Naive thymus-derived CD8-positive, alpha-beta T cell (primary cell): ENCODE measurements at places on chromosomes 1 and 21. TPM values are rescaled to one million over a fixed set of nuclear protein-coding genes. Genes with fewer than 3 reads are reported as not detected.

C1orf94 gene
- not detected for total RNA-seq

OR2T10 gene
- total RNA-seq: not detected

CD101 gene
- total RNA-seq: not detected

CFH gene
- total RNA-seq: 0.21 TPM

IVL gene
- not detected for total RNA-seq

SFN gene
- total RNA-seq: 0.47 TPM

- no peaks in the 10 kb centered on the region for H3K27me3 ChIP-seq
- H3K36me3 ChIP-seq: no peaks in the 10 kb centered on the region
- H3K27ac ChIP-seq: no peak overlapping the region
- no peaks in the 10 kb centered on the region for H3K4me1 ChIP-seq
- no peak for DNase-seq
Measured at GRCh38 chr1:106608841-106609240, 447.6 kb upstream of the PRMT6 start.

DNA sequence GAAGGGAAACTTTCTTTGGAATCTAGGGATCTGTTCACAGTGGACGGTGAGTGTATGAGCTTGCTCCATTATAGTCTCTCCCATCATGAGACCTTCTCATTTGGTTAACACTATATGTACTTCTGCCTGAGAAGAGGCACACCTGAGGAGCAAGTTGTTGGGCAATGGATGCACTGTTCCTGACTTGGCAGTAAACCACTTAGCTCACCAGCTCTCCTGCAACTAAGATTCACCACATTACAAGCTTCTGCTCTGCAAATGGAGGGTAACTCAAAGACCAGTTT lies 10.2 kb downstream of the MACF1 start:
- peak overlapping the region; percentile 94 for H3K4me3 ChIP-seq
- peaks cover 6% of the 10 kb centered on the region for H3K36me3 ChIP-seq
- H3K27me3 ChIP-seq: no peaks in the 10 kb centered on the region
- H3K27ac ChIP-seq: peak overlapping the region; percentile 92
- no peak for DNase-seq

- no peak for DNase-seq
- no peaks in the 10 kb centered on the region for H3K36me3 ChIP-seq
- no peaks in the 10 kb centered on the region for H3K4me1 ChIP-seq
- no peaks in the 10 kb centered on the region for H3K27me3 ChIP-seq
Measured at GRCh38 chr1:104592926-104593325, 843.2 kb downstream of the AMY1C start.

- peaks cover 74% of the 10 kb centered on the region for H3K4me1 ChIP-seq
- no peaks in the 10 kb centered on the region for H3K36me3 ChIP-seq
- H3K27ac ChIP-seq: no peak overlapping the region
- no peak overlapping the region for H3K4me3 ChIP-seq
- no peaks in the 10 kb centered on the region for H3K27me3 ChIP-seq
Measured at GRCh38 chr1:28973596-28974421, 59.4 kb downstream of the EPB41 start.

GRCh38 chr1:51000160-51000559 lies 30.1 kb downstream of the CDKN2C start:
- H3K27me3 ChIP-seq: peaks cover 11% of the 10 kb centered on the region
- no peak overlapping the region for H3K4me3 ChIP-seq
- no peak overlapping the region for H3K27ac ChIP-seq
- no peaks in the 10 kb centered on the region for H3K4me1 ChIP-seq

- peak overlapping the region; percentile 52 for H3K4me3 ChIP-seq
- H3K27me3 ChIP-seq: peaks cover 2% of the 10 kb centered on the region
- H3K4me1 ChIP-seq: peaks cover 47% of the 10 kb centered on the region
Measured at GRCh38 chr1:155175927-155176371, 2.3 kb downstream of the TRIM46 start.

GRCh38 chr1:174358344-174358743 lies 89.4 kb upstream of the GPR52 start:
- H3K27ac ChIP-seq: no peak overlapping the region
- no peaks in the 10 kb centered on the region for H3K27me3 ChIP-seq
- peaks cover 21% of the 10 kb centered on the region for H3K36me3 ChIP-seq

- no peak overlapping the region for H3K27ac ChIP-seq
- H3K27me3 ChIP-seq: peaks cover 6% of the 10 kb centered on the region
- no peak overlapping the region for H3K4me3 ChIP-seq
- peaks cover 4% of the 10 kb centered on the region for H3K4me1 ChIP-seq
- no peak for DNase-seq
Measured at GRCh38 chr1:30923597-30923996, 15.0 kb upstream of the SDC3 start.

GRCh38 chr21:34701726-34702125 lies 32.9 kb downstream of the CLIC6 start:
- no peak overlapping the region for H3K4me3 ChIP-seq
- H3K27me3 ChIP-seq: peaks cover 5% of the 10 kb centered on the region
- H3K27ac ChIP-seq: no peak overlapping the region
- H3K4me1 ChIP-seq: peaks cover 2% of the 10 kb centered on the region
- no peak for DNase-seq

- peaks cover 52% of the 10 kb centered on the region for H3K27me3 ChIP-seq
- no peak for DNase-seq
- peaks cover 4% of the 10 kb centered on the region for H3K4me1 ChIP-seq
- H3K4me3 ChIP-seq: no peak overlapping the region
- no peaks in the 10 kb centered on the region for H3K36me3 ChIP-seq
Measured at GRCh38 chr1:47238935-47239592, 7.0 kb upstream of the TAL1 start.

GRCh38 chr1:222060210-222060916 lies 318.5 kb upstream of the DUSP10 start:
- H3K36me3 ChIP-seq: no peaks in the 10 kb centered on the region
- no peak overlapping the region for H3K27ac ChIP-seq
- H3K27me3 ChIP-seq: no peaks in the 10 kb centered on the region
- DNase-seq: no peak
- H3K4me1 ChIP-seq: no peaks in the 10 kb centered on the region

- no peak overlapping the region for H3K27ac ChIP-seq
- H3K27me3 ChIP-seq: peaks cover 25% of the 10 kb centered on the region
- DNase-seq: no peak
Measured at GRCh38 chr1:47635597-47635996, 197.8 kb downstream of the FOXD2 start.

DNA sequence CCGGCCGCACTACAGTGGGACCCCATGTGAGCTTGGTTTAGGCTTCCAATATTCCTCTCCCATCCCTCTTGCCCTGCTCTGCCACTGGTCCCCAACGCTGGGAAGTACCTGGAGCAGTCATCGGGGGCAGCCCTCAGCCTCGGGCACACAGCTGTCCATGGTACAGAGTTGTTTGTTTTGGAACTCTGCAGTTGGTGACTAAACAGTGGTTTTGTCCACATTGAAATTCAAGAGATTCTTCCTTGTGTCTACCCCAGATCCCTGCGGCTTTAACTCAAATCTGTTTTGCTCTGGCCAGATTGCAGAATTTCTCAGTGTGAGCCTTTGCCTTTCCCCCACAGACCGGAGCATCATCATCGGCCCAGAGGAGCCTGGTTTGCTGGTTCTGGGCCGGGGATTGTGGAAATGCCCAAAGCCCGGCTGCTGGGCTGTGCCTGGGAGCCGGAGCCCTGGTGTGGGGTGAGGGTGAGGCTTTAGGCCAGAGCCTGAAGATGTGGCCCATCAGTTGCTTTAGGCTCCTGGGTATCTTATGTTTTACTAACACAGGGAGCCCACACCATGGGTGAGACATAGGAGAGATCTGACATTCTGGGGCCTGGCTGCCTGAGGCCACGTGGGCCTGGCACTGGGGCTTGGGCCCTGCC lies 93.2 kb downstream of the ARHGEF10L start:
- H3K4me1 ChIP-seq: no peaks in the 10 kb centered on the region
- H3K27me3 ChIP-seq: peaks cover 2% of the 10 kb centered on the region
- DNase-seq: no peak
- H3K4me3 ChIP-seq: no peak overlapping the region
- no peaks in the 10 kb centered on the region for H3K36me3 ChIP-seq

DNA sequence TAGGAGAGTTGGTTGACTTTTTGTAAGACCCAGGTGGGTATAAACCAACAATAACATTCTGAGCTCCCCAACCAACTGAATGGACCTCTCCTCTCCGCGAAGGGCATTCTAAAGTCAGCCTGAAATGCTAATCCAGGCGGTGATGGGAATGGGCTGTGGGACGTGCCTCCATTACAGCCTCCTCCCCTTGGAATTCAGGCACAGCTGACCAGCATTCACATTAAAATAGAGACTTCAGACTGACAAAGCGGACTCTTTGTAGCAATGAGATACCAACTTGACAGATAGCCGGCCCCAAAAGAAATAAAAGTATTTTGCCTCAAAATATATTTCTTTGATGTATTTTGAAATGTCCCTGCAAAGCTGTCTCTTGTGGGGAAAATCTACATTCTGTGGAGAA lies 101.7 kb downstream of the KIF26B start:
- H3K4me1 ChIP-seq: no peaks in the 10 kb centered on the region
- H3K27me3 ChIP-seq: peaks cover 8% of the 10 kb centered on the region
- H3K27ac ChIP-seq: no peak overlapping the region
- DNase-seq: no peak
- no peak overlapping the region for H3K4me3 ChIP-seq

- H3K27ac ChIP-seq: no peak overlapping the region
- peaks cover 23% of the 10 kb centered on the region for H3K27me3 ChIP-seq
- H3K4me3 ChIP-seq: no peak overlapping the region
- no peaks in the 10 kb centered on the region for H3K4me1 ChIP-seq
Measured at GRCh38 chr1:22925111-22925510, 47.6 kb downstream of the LACTBL1 start.

DNA sequence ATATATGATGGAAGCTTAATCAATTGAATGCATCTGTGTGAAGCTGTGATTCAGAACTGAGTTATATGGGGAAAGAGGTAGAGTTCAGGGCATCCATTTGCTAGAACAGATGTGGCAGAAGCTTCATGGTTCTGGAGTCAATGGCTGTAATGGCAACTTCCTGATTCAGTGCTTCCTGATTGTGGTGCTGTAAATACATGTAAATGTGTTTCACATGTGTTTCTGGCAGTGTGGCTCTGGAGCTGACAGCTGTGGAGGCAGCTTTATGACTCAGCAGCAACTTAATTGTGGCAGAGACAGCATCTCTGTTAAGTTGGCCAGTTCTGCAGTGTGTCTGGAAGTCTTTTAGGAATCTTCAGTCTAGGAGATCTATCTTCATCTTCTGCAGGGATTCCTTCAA lies 226.6 kb upstream of the ZRANB2 start:
- no peaks in the 10 kb centered on the region for H3K4me1 ChIP-seq
- H3K4me3 ChIP-seq: no peak overlapping the region
- no peak for DNase-seq
- H3K27ac ChIP-seq: no peak overlapping the region

DNA sequence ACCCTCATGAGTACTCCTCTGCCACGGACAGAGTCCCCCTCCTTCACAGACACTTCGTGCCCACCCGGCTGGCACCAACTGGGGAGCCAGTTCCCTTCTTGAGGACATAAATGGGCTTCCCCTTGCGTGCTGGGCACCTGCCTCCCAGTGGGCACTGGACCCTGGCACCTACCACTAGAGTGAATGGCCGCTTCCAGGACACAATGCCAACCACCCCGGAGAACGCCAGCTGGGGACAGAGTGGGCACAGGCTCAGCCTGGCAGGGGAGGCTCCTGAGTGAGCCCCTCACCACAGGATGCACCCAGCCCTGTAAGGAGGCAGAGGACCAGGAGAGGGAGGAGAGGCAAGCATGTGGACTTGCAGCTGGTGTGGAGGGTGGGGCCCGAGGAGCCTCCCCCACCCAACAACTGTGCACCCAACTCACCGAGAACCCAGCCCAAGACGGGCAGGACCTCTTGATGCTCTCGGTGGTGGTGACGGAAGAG lies 1.0 kb downstream of the ENTREP3 start:
- peak overlapping the region; percentile 57 for H3K27ac ChIP-seq
- peak overlapping the region; percentile 65 for H3K4me3 ChIP-seq
- H3K36me3 ChIP-seq: peaks cover 4% of the 10 kb centered on the region
- H3K27me3 ChIP-seq: no peaks in the 10 kb centered on the region
- peaks cover 38% of the 10 kb centered on the region for H3K4me1 ChIP-seq

DNA sequence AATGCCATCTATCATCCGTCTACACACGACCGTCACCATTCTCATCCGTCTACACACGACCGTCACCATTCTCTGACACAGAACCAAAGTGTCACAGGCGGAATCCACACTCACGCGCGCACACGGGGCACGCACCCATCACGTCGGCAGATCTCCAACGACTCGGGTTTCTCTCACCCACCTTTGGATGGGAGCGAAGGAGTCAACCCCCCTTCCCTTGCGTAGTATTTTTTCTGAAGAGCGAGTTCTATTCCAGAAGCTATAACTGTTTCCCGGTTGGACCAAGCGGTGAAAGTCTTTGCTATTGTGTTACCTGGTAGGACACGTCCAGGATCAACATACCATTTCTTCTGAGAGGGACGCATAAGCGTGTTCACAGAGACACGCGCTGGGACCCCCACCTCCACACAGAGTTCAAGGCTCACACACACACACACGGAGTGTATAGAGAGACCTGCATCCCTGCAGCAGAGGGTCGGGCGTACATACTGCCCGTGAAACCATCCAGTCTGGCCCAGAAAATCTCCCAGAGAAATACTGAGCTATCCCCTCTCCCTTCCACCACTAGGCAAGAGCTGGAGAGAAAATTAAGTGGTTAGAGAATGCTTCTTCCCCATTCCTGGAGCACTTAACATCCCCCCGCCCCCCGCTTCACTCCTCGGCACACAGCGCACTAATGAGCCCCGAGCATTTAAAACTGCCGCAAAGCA lies 741 bp downstream of the DUSP10 start:
- H3K27ac ChIP-seq: no peak overlapping the region
- DNase-seq: peak; percentile 24
- no peaks in the 10 kb centered on the region for H3K27me3 ChIP-seq
- H3K36me3 ChIP-seq: peaks cover 19% of the 10 kb centered on the region
- H3K4me1 ChIP-seq: peaks cover 34% of the 10 kb centered on the region

- H3K27ac ChIP-seq: no peak overlapping the region
- no peak overlapping the region for H3K4me3 ChIP-seq
- H3K4me1 ChIP-seq: peaks cover 29% of the 10 kb centered on the region
- H3K36me3 ChIP-seq: peaks cover 15% of the 10 kb centered on the region
- H3K27me3 ChIP-seq: no peaks in the 10 kb centered on the region
- no peak for DNase-seq
Measured at GRCh38 chr1:26468911-26469310, 3.3 kb upstream of the HMGN2 start.

GRCh38 chr1:154497026-154497806 lies 4.8 kb upstream of the TDRD10 start:
- DNase-seq: no peak
- H3K36me3 ChIP-seq: no peaks in the 10 kb centered on the region
- H3K27me3 ChIP-seq: peaks cover 20% of the 10 kb centered on the region
- peak overlapping the region; percentile 89 for H3K27ac ChIP-seq

GRCh38 chr1:246683521-246683920 lies 40.7 kb upstream of the SCCPDH start:
- H3K4me1 ChIP-seq: no peaks in the 10 kb centered on the region
- H3K27ac ChIP-seq: no peak overlapping the region
- no peak for DNase-seq
- no peaks in the 10 kb centered on the region for H3K36me3 ChIP-seq

DNA sequence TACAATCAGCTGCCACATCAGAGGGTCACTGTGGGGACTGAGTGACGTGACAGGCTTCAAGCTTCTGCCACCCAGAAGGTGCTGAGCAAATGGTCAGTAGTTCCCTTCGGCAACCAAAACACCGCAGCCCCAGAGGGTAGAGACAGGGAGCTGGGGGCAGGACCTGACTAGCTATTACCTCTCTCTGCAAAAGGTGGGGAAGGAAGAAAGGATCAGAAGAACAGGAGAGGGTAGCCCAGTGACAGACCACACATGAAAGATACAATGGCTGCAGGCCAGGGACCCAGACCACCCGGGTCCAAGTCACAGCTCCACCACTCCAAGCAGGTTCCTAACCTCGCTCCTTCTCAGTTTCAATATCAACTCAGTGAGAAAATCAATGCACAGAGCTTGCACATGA lies 377.1 kb downstream of the NPHP4 start:
- H3K27me3 ChIP-seq: peaks cover 44% of the 10 kb centered on the region
- no peaks in the 10 kb centered on the region for H3K36me3 ChIP-seq
- DNase-seq: no peak
- H3K4me1 ChIP-seq: no peaks in the 10 kb centered on the region
- H3K4me3 ChIP-seq: no peak overlapping the region
